ENCODE measurements at places on chromosomes 11 and 22.

DNA sequence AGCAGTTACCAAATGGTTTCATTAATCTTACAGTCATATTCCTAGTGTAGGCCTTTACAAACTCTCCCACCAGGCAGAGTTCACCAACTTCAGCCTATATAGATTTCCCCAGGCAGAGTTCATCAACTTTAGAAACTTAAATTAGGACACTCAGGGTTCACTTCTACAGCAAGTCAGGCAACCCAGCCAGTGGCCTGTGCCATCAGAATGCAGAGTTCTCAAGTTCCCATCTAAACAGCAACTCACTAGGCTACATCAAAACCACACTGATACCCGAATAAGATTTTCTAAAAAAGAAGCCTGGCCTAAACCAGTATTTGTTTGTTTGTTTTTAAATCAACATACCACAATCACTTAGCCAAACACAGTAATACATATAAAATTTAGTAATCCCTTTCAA, 33.7 kb downstream of the PICALM start:
- H3K4me1 ChIP-seq, result peaks cover 53% of the 10 kb centered on the region
- H3K4me3 ChIP-seq, result no peak overlapping the region
- no peak for DNase-seq
- H3K27ac ChIP-seq, result no peak overlapping the region

DNA sequence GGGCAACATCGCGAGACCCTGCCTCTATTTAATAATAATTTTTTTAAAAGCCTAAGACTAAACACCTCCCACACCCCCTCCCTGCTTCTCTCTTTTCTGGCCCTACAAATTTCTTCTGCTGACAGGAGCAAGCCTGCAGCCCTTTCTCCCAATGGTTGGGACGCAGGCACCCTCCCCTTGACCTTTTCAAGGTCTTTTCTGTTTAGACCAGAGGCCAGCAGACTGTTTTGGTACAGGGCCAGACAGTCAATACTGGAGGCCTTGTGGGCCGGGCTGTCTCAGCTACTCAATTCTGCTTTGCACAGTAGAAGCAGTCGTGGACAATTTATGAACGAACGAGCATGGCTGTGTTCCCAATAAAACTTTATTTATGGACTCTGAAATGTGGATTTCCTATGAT, 92.3 kb downstream of the SCN3B start:
- no peak overlapping the region for H3K4me3 ChIP-seq
- DNase-seq, result no peak
- peaks cover 24% of the 10 kb centered on the region for H3K4me1 ChIP-seq
- peaks cover 7% of the 10 kb centered on the region for H3K27me3 ChIP-seq
- no peaks in the 10 kb centered on the region for H3K36me3 ChIP-seq

DNA sequence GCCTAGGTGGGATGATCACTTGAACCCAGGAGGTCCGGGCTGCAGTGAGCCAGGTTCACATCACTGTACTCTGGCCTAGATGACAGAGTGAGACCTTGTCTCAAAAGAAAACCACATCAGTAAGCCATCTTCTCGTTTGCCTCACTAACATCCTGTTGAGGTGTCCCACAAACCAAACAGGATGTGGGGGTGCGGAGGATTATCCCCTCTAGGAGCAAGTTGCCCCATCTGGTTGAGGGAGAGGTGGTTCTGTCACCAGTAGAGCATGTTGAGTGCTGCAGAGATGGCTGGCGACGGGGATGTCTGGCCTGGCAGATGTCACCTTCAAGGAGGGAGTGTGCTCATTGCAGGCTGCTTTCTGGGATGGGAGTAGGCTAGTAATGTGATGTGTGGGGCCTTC, 72.4 kb downstream of the ZNRF3 start:
- peaks cover 15% of the 10 kb centered on the region for H3K4me1 ChIP-seq
- H3K4me3 ChIP-seq, result no peak overlapping the region
- H3K36me3 ChIP-seq, result peaks cover 2% of the 10 kb centered on the region
- DNase-seq, result peak; percentile 57
- peak overlapping the region; percentile 90 for H3K27ac ChIP-seq

GRCh38 chr11:1780700-1781592, 17.2 kb upstream of the CTSD start:
- no peak for DNase-seq
- no peak overlapping the region for H3K27ac ChIP-seq
- no peak overlapping the region for H3K4me3 ChIP-seq

- no peak overlapping the region for H3K27ac ChIP-seq
- no peak for DNase-seq
- no peaks in the 10 kb centered on the region for H3K4me1 ChIP-seq
- H3K4me3 ChIP-seq, result no peak overlapping the region
- no peaks in the 10 kb centered on the region for H3K36me3 ChIP-seq
These were observed 280.7 kb upstream of the PLET1 start for GRCh38 chr11:112541140-112542046.

DNA sequence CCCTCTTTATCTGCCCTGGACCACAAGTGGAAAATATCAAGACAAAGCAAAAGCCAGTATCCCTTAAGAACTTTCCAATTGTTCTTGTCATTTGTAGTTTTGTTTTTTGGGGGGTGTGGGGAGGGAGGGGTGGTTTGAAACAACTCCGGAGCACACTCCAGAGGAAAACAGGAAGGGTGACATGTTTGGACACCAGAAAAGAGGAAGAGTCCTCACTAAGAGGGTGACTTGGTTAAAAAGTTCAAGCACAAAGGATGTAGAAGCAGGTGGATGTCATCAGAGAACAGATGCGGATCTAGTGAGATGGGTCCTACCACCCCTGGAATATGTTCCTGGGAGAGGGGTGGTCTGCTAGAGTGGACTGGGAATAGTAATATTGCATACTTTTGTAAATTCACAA, 25.8 kb downstream of the ADAMTS8 start:
- H3K36me3 ChIP-seq, result no peaks in the 10 kb centered on the region
- peaks cover 20% of the 10 kb centered on the region for H3K4me1 ChIP-seq
- peaks cover 63% of the 10 kb centered on the region for H3K27me3 ChIP-seq
- DNase-seq, result no peak
- H3K4me3 ChIP-seq, result no peak overlapping the region
- no peak overlapping the region for H3K27ac ChIP-seq
